ENCODE measurements at places on chromosomes 5 and 9. TPM values are rescaled to one million over a fixed set of nuclear protein-coding genes. Genes with fewer than 3 reads are reported as not detected.

Gene RNF183
- not detected for total RNA-seq

Gene IFNA2
- total RNA-seq: not detected

Gene ANXA2R
- total RNA-seq: 2.0 TPM

Gene RORB
- 0.06 TPM for total RNA-seq

Gene IFNA21
- not detected for total RNA-seq

Gene SPINK6
- not detected for total RNA-seq

Gene PRDM9
- not detected for total RNA-seq

Gene MYMK
- not detected for total RNA-seq

Gene CACNA1B
- not detected for total RNA-seq

Gene IL3
- not detected for total RNA-seq

Gene OTULINL
- 16.7 TPM for total RNA-seq

Gene MTMR12
- 95.1 TPM for total RNA-seq

Gene PARP8
- 28.0 TPM for total RNA-seq

Gene VCAN
- total RNA-seq: 224 TPM

Gene EIF4EBP3
- 22.5 TPM for total RNA-seq

Gene POC5
- total RNA-seq: 4.9 TPM

Data from mesenteric fat pad (tissue), 1 donor.